Lung microvascular endothelial cell (primary cell): ENCODE measurements at places on chromosomes 16 and 17. TPM values are rescaled to one million over a fixed set of nuclear protein-coding genes. Genes with fewer than 3 reads are reported as not detected.
A peak's percentile ranks its signal among the peaks of the same experiment; 100 is the strongest.

The CD300H gene
- not detected in 2 replicates for total RNA-seq

The NKD1 gene
- under 0.01 TPM in 2 replicates for total RNA-seq

- no peak for DNase-seq
Observed at GRCh38 chr16:78791926-78792325, 692.5 kb downstream of the WWOX start.

GRCh38 chr17:45437465-45438283 lies 5.0 kb upstream of the ARHGAP27 start:
- no peak for DNase-seq

GRCh38 chr16:3587547-3588110 lies 10.4 kb upstream of the NLRC3 start:
- no peak for DNase-seq

The RPL13 gene
- total RNA-seq = 2,557 and 4,242 TPM in 2 replicates

- no peak for DNase-seq
Observed at GRCh38 chr17:72934927-72935326, 157.6 kb downstream of the SLC39A11 start.

The KRT12 gene
- total RNA-seq = not detected in 2 replicates

DNA sequence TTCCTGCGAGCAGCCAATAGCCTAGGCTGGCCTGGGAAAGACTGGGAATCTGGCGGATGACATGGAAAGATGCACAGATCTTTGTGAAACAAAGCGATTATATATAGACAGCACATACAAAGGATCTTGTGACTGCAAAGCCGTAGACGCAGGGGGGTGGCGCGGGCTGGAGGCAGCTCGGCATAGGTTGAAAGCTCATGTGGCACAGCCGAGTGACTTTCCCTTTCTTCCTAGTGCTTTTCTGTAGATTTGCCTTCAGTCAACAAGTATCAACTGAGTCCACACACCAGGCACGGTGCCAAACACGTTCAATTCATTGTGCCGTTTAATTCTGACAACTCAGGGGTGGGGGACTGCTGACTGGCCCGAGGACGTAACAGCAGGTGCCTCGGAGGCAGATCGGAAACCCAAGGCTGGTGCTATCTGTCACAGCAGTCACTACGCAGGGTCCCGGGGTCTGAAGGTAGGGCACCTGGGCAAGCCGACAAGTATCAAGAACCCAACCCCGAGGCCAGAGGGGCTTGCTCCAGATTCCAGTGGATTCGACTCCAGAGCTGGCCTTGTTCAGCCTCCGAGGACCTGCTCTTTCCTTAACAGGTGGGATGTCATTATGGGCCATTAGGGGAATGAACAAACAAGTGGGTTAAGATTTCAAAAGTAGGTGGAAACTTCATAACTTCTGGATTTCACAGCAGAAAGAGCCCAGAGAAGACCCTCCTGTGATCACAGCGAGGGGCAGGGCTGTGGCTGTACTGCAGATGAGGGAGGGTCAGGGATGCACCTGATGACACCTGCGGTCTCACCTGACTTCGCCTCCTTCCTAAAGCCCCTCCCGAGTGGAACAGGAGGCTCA lies 5.9 kb downstream of the PAM16 start:
- DNase-seq = peak; percentile 47
